ENCODE measurements at places on chromosomes 6 and 20. TPM values are rescaled to one million over a fixed set of nuclear protein-coding genes. Genes with fewer than 3 reads are reported as not detected.

GRCh38 chr6:71900642-71901041 is 14.3 kb downstream of the RIMS1 start:
- DNase-seq, result no peak

DNA sequence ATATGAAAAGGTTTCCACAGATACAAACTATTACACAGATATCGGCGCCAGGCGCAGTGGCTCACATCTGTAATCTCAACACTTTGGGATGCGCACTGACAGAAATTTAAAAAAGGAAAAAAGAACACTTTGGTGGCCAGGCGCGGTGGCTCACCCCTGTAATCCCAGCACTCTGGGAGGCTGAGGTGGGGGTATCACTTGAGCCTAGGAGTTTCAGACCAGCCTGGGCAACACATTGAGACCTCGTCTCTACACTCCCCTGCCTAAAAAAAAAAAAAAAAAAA is 41.6 kb downstream of the NUDT3 start:
- DNase-seq, result no peak

DNA sequence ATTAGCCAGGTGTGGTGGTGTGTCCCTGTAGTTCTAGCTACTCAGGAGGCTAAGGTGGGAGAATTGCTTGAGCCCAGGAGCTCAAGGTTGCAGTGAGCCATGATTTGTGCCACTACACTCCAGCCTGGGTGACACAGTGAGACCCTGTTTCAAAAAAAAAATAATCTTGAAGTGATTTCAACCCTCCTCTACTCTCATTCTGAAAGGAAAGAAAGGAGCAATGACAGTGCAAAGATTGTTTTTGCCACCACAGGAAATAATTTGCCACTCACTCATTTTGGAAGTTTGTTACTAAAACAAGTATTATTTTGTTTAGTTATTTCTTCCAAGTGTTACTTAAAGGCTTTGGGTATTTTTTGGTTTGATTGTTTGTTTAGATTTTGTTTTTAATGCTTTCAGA is 45.6 kb downstream of the BLTP3A start:
- no peak for DNase-seq

- DNase-seq, result no peak
These were observed 4.5 kb upstream of the PLAGL1 start for GRCh38 chr6:144012534-144012933.

DNA sequence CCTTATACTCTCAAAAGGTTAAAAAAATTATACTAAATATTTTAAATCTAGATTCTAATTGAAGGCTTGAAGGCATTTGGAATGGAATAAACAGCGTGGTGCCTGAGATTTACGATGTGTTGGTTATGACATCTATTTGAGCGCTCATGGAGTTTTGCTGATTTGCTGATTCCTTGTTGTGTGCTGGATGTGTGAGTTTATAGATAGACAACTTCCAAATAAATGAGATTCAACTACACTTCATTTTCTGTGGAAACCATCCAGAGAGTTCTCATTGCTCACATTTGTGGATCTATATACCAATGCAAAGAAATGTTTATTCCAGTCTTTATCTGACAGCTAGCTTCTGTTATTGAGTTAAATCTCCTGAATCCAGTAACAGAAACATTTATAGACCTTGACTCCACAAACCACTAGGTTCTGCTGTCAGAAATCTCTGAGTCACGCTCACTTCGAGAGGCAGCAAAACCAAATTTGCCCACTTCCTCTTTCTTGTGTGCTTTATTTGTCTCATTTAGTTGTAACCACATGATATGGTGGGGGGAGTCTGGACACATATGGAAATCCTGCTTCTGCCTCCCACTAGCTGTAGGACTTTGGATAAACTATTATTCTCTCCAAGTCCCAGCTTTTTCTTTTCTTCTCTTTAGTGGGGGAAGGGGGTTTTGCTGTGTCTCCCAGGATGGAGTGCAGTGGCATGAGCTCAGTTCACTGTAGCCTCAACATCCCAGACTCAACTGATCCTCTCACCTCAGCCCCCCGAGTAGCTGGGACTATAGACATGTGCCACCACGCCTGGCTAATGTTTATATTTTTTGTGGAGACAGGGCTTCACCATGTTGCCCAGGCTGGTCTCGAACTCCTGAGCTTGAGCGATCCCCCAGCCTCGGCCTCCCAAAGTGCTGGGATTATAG is 54.5 kb downstream of the IPCEF1 start:
- DNase-seq, result no peak

DNA sequence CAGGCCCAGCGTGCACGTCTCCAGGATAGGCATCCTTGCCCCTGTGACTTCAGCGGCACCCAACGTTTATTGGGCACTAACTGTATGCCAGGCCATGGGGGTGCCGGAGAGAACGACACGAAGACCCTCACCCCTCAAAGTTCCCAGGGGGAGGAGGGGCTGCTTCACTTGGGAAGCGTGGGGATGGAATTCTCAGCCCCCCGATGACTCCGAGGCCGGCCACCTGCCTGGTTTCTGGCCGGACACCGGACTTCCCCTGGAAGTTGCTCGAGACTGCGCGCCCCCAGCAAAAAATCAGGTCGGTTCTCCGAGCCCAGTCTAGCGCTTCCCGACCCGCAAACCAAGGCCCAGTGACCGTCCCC is 275 bp upstream of the MAVS start:
- DNase-seq, result no peak

DNA sequence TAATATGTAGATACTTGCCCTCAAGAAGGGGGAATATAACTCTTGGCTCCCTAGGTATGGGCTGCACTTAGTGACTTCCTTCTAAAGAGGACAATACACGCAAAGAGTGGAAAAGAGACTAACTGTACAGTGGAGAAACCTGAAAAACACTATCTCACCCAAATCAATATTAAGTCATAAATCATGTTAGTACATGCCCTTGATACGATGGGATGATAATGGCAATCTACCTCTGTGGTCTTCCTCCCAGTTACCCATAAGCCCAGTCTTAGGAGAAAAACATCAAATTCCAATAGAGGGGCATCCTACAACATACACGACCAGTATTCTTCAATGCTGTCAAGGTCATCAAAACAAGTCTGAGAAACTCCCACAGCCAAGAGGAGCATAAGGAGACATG is 1.3 kb downstream of the TRIM26 start:
- no peak for DNase-seq

DNA sequence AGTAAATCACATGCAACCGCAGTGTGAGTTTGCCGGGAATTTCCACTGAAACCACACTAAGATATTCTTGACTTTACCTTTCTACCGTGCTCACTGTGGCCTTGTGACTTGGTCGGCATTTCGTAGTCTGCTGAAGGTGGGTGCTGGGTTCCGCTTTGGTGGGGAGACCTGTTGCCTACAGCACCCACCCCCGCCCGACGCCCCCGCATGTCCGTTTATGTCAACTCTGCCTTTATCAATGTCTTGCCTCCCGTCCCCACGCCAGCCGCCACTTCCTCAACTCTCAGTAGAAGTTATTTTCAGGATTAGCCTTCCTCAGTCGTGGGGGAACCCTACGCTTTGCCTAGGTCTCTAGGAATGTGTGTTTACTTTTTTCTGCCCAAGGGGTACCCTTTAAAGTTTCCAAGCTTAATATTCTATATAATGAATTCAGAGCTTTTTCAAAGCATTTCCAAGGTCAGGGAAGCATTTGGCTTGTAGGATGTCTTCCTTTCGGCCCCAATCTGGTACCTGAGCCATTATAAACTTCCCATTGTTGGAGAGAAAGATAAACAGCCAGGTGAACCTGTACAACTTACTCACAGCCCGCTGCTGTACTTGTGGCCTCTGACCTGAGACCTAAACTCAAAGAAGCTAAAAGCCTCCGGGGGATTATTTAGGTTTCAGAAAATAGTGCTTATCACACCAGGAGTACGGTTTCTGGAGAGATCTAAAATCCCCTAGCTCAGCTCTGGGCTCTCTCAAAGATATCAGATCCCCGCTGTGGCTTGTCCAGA is 54.2 kb downstream of the TBC1D7 start:
- DNase-seq, result peak; percentile 77

- no peak for DNase-seq
These were observed 86.4 kb downstream of the OLIG3 start for GRCh38 chr6:137407816-137408215.

GRCh38 chr20:10992731-10993130 is 318.9 kb upstream of the JAG1 start:
- no peak for DNase-seq

- no peak for DNase-seq
These were observed 44.4 kb downstream of the PRKN start for GRCh38 chr6:162683135-162683534.

- no peak for DNase-seq
These were observed 20.0 kb upstream of the ASXL1 start for GRCh38 chr20:32337937-32338661.

- DNase-seq, result no peak
These were observed 152.1 kb upstream of the RNF24 start for GRCh38 chr20:4167261-4168021.

GRCh38 chr6:121680058-121680457 is 244.6 kb downstream of the GJA1 start:
- no peak for DNase-seq

DNA sequence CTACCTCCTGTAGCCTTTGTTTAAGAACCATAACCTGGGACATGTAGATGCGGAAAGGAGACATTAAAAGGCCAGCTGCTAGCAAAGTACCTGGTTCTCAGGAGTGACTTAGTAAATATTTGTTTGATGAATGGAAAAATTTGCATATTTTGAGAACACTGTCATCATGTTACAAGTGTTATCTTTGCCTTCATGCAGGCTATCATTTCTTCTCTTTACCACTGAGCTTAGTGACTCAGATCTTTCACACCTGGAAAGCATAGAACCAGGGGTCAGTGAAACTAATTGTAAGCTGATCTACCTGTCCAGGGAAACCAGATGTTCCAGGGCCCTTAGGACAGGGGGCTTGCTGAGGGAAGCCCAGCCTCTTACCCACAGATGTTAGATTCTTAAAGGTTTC is 5.4 kb downstream of the ZFP57 start:
- DNase-seq, result no peak

DNA sequence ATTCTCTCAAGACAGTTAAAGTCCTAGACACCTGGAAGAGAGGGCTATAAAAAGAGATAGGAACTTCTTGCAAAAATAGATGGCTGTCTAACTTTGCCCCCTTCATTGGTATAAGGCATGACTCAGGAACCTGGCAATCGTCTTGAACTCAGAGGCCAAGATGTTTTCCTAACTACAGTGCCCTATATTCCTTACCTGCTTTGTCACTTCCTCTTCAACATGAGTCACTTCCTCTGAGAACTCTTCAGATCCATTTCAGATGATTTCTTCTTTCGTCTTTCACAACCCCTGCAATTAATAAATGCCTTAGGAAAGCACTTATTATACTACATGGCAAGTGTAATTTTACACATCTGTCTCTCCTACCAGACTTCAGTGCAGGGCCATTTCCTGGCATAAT is 83.5 kb downstream of the HAO1 start:
- no peak for DNase-seq

- DNase-seq, result no peak
These were observed 80.1 kb downstream of the FYN start for GRCh38 chr6:111792914-111793700.

DNA sequence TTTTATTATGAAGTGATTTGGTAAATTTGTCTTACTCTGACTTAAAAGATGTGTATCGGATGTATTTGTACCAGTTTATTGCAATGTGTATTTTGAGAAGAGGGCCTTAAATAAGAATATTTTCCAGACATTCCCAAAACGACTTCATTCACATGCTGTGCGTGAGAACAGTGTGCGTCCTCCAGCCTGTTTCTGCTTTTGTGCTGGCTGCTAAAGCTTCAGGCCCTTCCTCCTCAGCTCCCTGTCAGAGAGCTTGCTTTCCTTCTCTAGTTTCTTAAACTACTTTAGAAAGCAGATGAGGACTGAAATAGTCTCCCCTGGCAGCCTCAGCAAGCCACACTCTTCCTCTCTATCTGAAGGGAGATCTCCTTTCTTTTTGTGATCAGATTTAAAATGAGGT is 157.8 kb downstream of the SAMD5 start:
- DNase-seq, result no peak

GRCh38 chr6:75913040-75913439 is 159.4 kb downstream of the IMPG1 start:
- no peak for DNase-seq

- DNase-seq, result no peak
These were observed 34.8 kb downstream of the MDFI start for GRCh38 chr6:41672816-41673703.

DNA sequence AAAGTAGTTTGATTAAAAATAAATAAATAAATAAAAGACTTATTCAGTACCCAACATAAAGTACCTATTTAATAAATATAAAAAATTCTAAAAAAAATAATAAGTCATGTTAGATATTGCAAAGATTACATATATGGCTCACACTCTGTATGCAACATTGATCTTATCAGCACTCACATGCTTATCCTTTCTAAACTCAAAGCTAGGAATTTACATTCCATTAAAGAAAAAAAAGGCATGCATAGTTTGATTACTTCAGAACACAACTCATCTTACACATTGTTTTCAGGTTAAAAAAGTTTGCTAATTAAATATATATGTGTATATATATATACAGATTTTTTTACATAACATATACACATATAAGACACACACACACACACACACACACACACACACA is 96.4 kb downstream of the FILIP1 start:
- DNase-seq, result no peak

- no peak for DNase-seq
These were observed 109.4 kb upstream of the SNX9 start for GRCh38 chr6:157713451-157714152.

- no peak for DNase-seq
These were observed 50.9 kb downstream of the TNFRSF21 start for GRCh38 chr6:47258724-47259347.

GRCh38 chr6:43250992-43251373 is 7.7 kb downstream of the TTBK1 start:
- DNase-seq, result no peak

GRCh38 chr6:114039841-114040240 is 68.9 kb upstream of the HDAC2 start:
- no peak for DNase-seq

DNA sequence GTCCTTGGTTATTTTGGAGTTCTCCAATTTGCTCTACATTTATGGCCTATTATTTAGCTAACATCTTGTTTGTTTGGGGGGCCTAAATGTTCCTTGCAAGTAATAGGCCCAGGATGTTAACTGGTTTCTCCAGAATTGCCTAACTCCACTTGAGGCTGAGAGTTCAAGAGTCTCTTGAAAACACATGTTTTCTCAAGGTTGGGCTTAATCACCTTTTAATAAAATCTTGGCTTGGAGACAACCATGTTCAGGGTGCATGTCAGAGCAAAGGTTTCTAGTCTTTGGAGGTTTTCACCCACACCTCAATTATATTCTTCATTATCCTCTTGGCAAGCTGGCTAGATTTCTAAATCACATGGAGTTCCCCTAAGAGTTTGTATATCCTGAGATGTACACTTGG is 54.2 kb downstream of the KLHL31 start:
- no peak for DNase-seq

LRRC73 gene
- 0.20 TPM for total RNA-seq

NKAPL gene
- total RNA-seq, result 0.16 TPM

MOG gene
- not detected for total RNA-seq

DOK5 gene
- total RNA-seq, result 0.79 TPM

IL17A gene
- total RNA-seq, result 4.8 TPM

LGSN gene
- total RNA-seq, result not detected

TP53INP2 gene
- 1.7 TPM for total RNA-seq

Measured in activated T-cell treated with anti-CD3 and anti-CD28 coated beads, Interleukin-2, amount 50 U/mL, for 4 hours (primary cell).